Ascending aorta (tissue), 2 donors: ENCODE measurements at places on chromosomes 11 and 22. TPM values are rescaled to one million over a fixed set of nuclear protein-coding genes. Genes with fewer than 3 reads are reported as not detected.
A peak's percentile ranks its signal among the peaks of the same experiment; 100 is the strongest.

TRIM29 gene
- 0.43 TPM for total RNA-seq

DNA sequence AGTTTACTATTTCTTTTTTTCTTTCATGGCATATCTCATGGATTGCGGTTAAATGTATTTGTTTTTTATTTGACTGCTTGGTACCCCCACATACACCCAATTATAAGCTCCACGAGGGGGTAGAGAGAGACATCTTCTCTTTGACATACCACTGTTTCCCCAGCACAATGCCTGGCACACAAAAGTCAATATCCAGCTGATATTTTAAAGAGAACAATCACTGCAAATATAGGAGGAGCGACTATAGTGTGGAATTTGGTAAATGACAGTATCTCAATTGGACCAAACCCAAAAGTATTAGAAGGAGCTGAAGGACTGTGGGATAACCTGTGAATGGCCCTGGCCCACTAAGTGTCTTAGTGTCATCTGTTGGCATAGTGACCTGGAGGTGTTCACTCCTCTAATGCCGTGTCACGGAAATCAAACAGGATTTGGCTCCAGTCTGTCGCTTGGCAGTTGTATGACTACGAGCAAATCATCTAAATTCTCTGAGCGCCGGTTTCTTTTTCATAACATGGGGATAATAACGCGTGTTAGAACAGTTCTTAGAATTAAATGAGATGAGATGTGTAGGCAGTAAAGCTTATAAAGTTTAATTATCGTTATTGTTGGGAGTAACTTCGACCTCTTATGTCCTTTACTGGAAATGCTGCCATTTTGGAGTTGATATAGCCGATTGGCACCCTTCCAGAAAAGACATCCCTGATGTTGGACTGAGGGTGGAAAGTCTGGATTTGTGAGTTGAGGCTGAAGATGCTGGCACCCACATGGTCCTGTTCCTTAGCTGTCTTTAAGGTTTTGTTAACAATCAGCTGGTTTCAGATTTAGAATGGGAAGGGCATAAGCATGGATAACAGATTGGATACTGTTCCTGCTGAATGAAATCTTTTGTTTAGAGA, 144.5 kb downstream of the DBX1 start:
- no peaks in the 10 kb centered on the region for H3K27me3 ChIP-seq
- no peaks in the 10 kb centered on the region for H3K4me1 ChIP-seq
- no peak overlapping the region for H3K4me3 ChIP-seq
- no peak for DNase-seq
- H3K36me3 ChIP-seq, result peaks cover 5% of the 10 kb centered on the region
- H3K27ac ChIP-seq, result no peak overlapping the region

DNA sequence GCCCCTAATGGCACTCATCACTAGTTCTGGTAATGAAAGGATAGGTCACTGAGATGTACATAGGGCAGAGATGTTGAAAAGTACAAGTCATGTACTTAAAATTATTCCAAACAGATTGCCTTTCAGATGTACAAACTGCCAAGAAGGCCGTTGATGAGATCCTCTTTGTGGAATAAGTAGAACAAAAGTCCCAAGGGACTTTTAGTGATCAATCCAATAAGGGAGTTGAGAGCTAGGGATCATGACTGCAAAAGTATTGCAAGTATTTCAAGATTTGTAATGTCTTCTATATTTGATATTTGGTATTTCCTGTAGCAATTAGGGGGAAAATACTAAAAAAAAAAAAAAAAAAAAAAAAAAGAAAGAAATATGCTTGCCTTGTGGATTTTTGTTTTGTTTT, 82.2 kb downstream of the ATG16L2 start:
- H3K4me3 ChIP-seq, result no peak overlapping the region
- H3K27me3 ChIP-seq, result no peaks in the 10 kb centered on the region
- no peaks in the 10 kb centered on the region for H3K4me1 ChIP-seq
- H3K27ac ChIP-seq, result no peak overlapping the region
- no peak for DNase-seq

DNA sequence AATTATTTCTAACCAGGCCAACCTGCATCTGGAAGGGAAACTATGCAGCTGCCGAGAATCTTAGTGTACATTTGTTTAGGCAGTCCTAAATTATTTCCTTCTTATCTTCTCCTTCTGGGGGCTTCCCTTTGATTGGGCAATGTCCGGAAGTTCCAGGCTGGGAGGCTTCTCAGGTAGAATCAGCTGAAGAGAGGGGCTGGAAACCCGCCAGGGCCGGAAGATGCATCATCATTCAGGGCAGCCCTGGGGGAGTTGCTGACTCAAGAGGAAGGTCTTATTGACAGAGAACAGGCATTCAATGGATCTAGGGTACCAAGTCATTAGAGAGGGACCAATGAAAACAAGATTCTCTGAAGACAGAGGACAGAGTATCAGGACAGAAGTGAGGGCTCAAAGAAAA, 150.7 kb downstream of the BLID start:
- DNase-seq, result no peak
- no peak overlapping the region for H3K4me3 ChIP-seq
- H3K27ac ChIP-seq, result no peak overlapping the region
- no peaks in the 10 kb centered on the region for H3K36me3 ChIP-seq
- H3K4me1 ChIP-seq, result no peaks in the 10 kb centered on the region

DGCR6 gene
- total RNA-seq, result not detected

SAA1 gene
- total RNA-seq, result 70.4 TPM

HEPHL1 gene
- not detected for total RNA-seq

LRRC32 gene
- 280 TPM for total RNA-seq

SNU13 gene
- 111 TPM for total RNA-seq

- H3K4me3 ChIP-seq, result no peak overlapping the region
- no peaks in the 10 kb centered on the region for H3K4me1 ChIP-seq
- H3K36me3 ChIP-seq, result no peaks in the 10 kb centered on the region
- no peak overlapping the region for H3K27ac ChIP-seq
- no peak for DNase-seq
Measured at GRCh38 chr22:49310354-49310753, 517.3 kb downstream of the BRD1 start.

NLRP6 gene
- not detected for total RNA-seq

DNA sequence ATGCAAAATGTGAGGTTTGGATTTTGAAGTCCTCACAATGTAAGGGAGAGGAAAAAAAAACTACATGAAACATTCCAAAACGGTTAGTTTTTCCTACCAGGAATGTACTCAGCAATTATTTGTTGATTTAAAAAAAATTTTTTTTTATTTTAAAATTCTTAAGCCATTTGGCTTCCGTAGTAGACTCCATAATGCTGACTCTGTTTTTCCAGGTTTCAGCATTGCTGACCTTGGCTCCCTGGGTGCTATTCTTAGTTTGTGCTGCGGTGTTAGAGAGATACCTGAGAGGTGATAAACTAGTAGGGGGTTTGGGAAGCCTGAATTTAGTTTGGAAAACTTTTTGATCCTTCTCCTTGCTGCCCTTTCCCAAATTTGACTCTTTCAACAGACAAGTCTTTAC, 10.6 kb downstream of the STT3A start:
- DNase-seq, result no peak
- H3K27me3 ChIP-seq, result no peaks in the 10 kb centered on the region
- no peaks in the 10 kb centered on the region for H3K4me1 ChIP-seq
- no peak overlapping the region for H3K4me3 ChIP-seq
- no peak overlapping the region for H3K27ac ChIP-seq

DNA sequence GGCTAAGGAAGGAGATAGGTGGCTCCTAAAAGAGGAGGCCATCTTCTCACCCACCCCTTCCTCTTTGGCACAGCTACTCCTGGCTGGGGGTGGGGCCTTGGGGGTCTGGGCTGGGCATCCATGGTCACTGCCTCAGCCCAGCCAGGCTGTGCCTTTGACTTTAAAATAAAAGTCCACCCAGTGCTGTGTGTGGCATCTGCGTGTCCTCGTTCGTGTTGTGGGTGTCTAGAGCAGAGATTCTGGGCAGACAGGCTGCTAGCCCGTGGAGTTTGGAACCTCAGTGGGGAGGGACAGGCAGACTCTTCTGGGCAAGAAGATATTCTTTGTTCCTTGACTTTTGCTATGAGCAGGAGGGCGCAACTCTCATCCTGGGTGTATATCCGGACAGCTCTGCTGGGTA, 13.1 kb downstream of the RPS6KA4 start:
- H3K4me1 ChIP-seq, result no peaks in the 10 kb centered on the region
- H3K27ac ChIP-seq, result no peak overlapping the region
- H3K4me3 ChIP-seq, result no peak overlapping the region
- H3K36me3 ChIP-seq, result peaks cover 41% of the 10 kb centered on the region
- H3K27me3 ChIP-seq, result no peaks in the 10 kb centered on the region
- DNase-seq, result no peak

- no peak for DNase-seq
- H3K36me3 ChIP-seq, result peaks cover 38% of the 10 kb centered on the region
- peak overlapping the region; percentile 86 for H3K27ac ChIP-seq
- H3K4me1 ChIP-seq, result peaks cover 6% of the 10 kb centered on the region
- H3K27me3 ChIP-seq, result no peaks in the 10 kb centered on the region
Measured at GRCh38 chr11:67429038-67429668, 859 bp downstream of the RPS6KB2 start.

- H3K4me3 ChIP-seq, result no peak overlapping the region
- no peaks in the 10 kb centered on the region for H3K27me3 ChIP-seq
- H3K36me3 ChIP-seq, result no peaks in the 10 kb centered on the region
- no peak for DNase-seq
- H3K27ac ChIP-seq, result no peak overlapping the region
Measured at GRCh38 chr11:128291007-128291406, 296.4 kb downstream of the ETS1 start.

DNA sequence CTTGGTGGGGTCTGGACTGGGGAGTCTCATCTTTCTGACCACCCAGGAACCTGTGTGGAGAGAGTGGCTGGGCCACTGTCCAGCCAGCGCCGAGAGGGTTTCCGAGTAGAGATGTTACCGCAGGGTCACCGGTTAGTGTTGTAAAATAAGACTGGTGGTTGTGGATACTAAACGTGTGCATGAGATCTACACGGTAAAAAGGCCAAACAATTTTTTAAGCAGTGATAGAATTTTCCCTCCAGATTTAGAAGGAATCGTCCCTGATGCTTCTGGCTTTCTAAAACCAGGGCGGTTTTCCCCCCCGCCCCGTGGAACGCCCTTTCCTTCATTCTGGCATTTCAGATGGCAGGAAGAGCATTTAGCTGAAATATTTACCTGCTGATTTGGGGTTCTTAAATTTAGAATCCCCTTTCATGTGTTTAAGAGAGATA, 72.6 kb upstream of the PPARA start:
- DNase-seq, result peak; percentile 62
- H3K36me3 ChIP-seq, result no peaks in the 10 kb centered on the region
- H3K27me3 ChIP-seq, result no peaks in the 10 kb centered on the region
- peak overlapping the region; percentile 96 for H3K27ac ChIP-seq

DNA sequence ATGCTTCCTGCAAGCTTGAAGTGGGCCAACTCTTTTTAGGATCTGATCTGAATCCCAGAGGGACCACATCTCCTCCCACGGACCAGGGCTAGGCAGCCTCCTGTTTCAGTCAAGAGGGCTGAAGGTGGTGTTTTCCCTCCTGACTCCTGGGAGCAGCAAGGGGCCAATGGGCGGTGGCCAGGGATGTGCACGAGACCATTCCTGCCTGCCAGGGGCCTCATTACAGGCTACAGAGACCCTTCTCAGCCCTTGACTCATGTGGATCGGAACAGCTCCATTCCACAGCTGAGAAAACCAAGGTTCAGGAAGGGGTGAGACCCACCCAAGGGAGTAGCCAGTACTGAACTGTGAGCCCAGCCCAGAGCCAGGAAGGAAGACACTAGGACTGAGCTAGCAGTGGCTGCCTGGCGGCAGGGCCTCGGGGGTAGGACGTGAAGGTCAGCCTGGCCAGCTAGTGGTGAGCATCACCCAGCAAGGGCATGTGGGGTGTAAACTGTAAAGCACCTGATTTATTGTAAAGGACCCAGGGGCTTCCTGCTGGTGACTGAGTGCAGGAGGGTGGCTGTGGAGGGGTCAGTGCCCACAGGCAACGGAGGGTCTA, 3.4 kb upstream of the P2RY6 start:
- H3K4me1 ChIP-seq, result peaks cover 21% of the 10 kb centered on the region
- H3K27ac ChIP-seq, result no peak overlapping the region
- peak; percentile 59 for DNase-seq
- H3K27me3 ChIP-seq, result no peaks in the 10 kb centered on the region
- no peaks in the 10 kb centered on the region for H3K36me3 ChIP-seq

KIAA1671 gene
- total RNA-seq, result 79.0 TPM

GRCh38 chr11:120950880-120951279, 73.0 kb upstream of the TBCEL start:
- no peaks in the 10 kb centered on the region for H3K4me1 ChIP-seq
- no peak for DNase-seq
- H3K4me3 ChIP-seq, result no peak overlapping the region
- H3K27ac ChIP-seq, result no peak overlapping the region
- no peaks in the 10 kb centered on the region for H3K36me3 ChIP-seq

MYEOV gene
- not detected for total RNA-seq

RAG2 gene
- not detected for total RNA-seq
